Motor neuron (in vitro differentiated cells): ENCODE measurements at places on chromosomes 7 and 10. TPM values are rescaled to one million over a fixed set of nuclear protein-coding genes. Genes with fewer than 3 reads are reported as not detected.

- no peak for ATAC-seq
Measured at GRCh38 chr10:44473146-44473545, 88.2 kb upstream of the CXCL12 start.

DNA sequence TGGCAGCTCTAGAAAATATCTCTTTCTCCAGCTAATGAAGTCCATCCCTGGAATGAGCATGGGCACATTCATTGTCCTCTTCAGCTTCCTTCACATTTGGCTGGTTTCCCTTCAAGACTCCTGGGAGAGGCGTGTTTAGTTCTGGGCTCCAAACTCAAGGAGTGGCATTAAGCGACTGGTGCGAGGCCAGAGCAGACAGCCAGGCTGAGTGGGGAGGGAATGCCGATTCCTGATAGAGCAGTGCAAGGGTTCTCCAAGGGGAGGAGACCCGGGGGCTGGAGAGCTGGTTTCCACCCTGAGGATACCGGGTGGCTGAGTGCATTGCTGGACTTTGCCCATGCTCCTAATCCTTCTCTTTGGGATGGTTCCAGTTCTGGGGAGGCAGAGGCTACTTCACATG lies 372.1 kb downstream of the RPS24 start:
- ATAC-seq: no peak

GRCh38 chr10:119303886-119304285 lies 96.5 kb downstream of the GRK5 start:
- no peak for ATAC-seq

DNA sequence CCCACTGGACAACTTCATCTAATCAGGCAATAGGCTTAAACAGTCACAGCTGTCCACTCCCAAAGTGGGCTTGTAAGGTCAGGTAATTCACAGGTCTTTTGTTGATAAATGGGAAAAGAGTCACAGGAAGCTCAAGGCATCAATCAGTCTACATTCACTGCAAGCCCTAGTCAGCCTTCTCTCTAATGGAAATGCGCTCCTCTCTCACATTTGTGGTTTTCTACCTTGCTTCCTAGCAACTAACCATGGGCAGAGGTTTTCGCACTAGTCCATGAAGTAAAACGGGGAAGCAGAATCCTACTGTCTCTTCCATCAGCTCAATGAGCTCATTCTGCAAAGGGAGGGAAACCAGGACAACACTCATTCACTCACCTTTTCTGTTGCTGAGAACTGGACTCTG lies 53.5 kb upstream of the APBB1IP start:
- ATAC-seq: no peak

DNA sequence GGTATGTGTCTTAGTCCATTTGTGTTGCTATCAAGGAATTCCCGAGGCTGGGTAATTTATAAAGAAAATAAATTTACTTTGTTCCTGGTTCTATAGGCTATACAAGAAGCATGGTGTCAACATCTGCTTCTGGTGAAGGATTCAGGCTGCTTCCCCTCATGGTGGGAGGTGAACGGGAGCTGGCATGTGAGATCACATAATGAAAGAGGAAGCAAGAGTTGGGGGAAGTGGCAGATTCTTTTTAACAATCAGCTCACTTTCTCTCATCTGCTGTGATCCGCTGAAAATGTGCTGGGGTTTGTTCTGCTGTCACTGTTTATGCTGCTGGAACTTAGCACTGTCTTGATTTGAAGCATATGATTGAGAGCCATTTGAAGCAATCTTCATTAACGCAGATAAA lies 730.0 kb upstream of the SORCS1 start:
- no peak for ATAC-seq

GRCh38 chr7:130231792-130232191 lies 24.1 kb downstream of the SSMEM1 start:
- no peak for ATAC-seq

GRCh38 chr10:131084791-131085090 lies 226.8 kb downstream of the TCERG1L start:
- ATAC-seq: no peak

SGMS1 gene
- total RNA-seq: 17.0 and 18.9 TPM in 2 replicates

PLOD3 gene
- 15.7 and 16.1 TPM in 2 replicates for total RNA-seq

UBE2D4 gene
- total RNA-seq: 8.3 and 10.0 TPM in 2 replicates

INA gene
- total RNA-seq: 226 and 237 TPM in 2 replicates
